ENCODE measurements at places on chromosomes 5 and 9. TPM values are rescaled to one million over a fixed set of nuclear protein-coding genes. Genes with fewer than 3 reads are reported as not detected.

GRCh38 chr9:5671711-5672353 is 42.9 kb downstream of the RIC1 start:
- peaks cover 17% of the 10 kb centered on the region for H3K4me1 ChIP-seq
- H3K27ac ChIP-seq, result no peak overlapping the region
- H3K27me3 ChIP-seq, result no peaks in the 10 kb centered on the region
- H3K4me3 ChIP-seq, result no peak overlapping the region

GRCh38 chr5:159836691-159837090 is 79.6 kb upstream of the ADRA1B start:
- no peaks in the 10 kb centered on the region for H3K4me1 ChIP-seq
- DNase-seq, result no peak
- H3K27ac ChIP-seq, result no peak overlapping the region
- no peaks in the 10 kb centered on the region for H3K27me3 ChIP-seq

DNA sequence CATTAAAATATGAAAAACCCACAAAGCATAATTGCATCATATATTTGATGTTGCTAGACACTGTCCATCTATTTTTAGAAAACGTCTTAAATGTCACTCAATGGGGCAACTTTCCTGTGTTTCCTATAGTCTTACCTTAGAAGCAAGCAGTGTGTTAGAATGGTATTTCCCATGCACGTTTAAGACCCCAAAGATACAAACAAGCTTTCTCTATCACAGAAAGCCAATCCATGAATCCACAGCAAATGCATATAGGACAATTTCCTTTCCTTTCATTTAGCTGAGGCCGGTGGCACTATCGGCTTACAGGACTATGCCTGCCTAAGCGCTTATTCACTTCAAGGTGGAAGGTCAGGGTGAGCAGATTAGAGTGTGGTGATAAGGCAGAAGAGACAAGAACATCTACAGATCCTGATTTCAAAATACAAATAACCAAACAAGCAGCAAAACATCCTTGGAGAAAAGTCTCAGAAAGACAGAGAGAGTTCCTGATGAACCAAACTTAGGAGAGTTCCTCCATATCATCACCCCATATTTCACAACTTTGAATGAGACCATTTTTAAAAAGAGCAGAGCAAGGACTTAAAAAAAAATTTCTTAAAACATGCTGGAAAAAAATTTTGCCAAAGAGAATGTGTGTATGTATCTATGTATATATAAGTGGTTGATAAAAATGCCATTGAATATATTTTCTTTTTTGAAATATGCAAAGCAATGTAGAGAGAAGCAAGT is 57.2 kb downstream of the MEF2C start:
- H3K4me3 ChIP-seq, result no peak overlapping the region
- peaks cover 5% of the 10 kb centered on the region for H3K4me1 ChIP-seq
- DNase-seq, result no peak

DNA sequence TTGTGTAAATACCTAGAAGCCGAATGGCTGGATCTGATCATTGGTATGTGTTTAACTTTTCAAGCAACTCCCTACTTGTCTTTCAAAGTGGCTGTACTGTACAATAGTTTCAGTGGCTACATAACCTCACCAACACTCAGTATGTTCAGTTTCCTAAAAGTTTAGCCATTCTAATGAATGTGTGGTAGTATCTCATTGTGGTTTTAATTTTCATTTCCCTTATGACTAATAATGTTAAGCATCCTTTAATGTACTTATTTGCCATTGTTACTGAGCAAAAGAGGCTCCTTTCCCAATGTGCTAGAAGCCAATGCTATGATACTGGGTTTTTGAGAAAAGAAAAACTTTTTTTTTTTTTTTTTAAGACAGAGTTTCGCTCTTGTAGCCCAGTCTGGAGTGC is 27.8 kb upstream of the ALDOB start:
- H3K27ac ChIP-seq, result no peak overlapping the region
- peaks cover 7% of the 10 kb centered on the region for H3K27me3 ChIP-seq
- H3K36me3 ChIP-seq, result no peaks in the 10 kb centered on the region
- H3K4me3 ChIP-seq, result no peak overlapping the region
- no peak for DNase-seq

DNA sequence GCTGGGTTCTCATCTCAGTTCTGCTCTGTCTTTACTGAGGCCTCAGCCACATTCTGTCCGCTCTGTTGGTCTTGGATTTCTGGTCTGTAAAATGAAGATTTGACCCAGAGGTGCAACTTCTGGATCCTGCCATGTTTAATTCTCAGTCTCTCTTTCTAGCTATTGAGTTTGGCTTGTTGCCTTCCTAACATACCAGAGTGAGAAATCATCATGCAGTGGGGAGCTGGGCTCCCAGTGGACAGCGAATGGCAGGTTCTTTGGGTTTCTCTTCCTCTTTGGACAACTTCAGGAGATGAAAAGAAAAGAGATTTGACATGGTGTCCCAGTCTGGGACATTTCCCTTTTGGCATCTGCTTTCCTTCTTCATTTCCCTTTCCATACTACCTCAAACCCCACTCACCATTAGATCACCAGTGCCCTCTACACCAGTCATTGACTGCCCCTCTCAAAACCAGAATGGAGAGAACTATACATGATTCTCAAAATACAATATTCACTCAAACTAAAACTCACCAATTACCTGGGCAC is 334.7 kb downstream of the ACTL7B start:
- H3K36me3 ChIP-seq, result no peaks in the 10 kb centered on the region
- no peaks in the 10 kb centered on the region for H3K4me1 ChIP-seq
- no peaks in the 10 kb centered on the region for H3K27me3 ChIP-seq
- H3K27ac ChIP-seq, result no peak overlapping the region
- H3K4me3 ChIP-seq, result no peak overlapping the region
- no peak for DNase-seq

DNA sequence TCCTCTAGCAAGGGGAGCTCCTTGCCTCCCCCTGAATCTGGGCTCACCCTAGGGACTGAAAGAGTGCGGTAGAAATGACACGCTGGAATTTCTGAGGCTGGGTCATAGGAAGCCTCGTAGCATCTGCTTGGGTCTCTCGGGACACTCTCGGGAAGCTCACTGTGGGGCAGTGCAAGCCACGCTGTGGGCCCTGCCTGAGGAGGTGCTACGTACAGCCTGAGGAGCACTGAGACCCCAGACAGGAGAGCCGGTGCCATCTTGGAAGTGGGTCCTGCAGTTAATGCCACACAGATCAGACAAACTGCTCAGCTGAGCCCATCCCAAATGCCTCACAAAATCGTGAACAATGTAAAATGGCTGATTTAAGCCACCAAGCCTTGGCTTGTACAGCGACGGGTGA is 1.8 kb downstream of the MRPL36 start:
- no peaks in the 10 kb centered on the region for H3K27me3 ChIP-seq
- no peak for DNase-seq
- H3K4me1 ChIP-seq, result peaks cover 58% of the 10 kb centered on the region
- peaks cover 33% of the 10 kb centered on the region for H3K36me3 ChIP-seq
- no peak overlapping the region for H3K27ac ChIP-seq
- H3K4me3 ChIP-seq, result no peak overlapping the region

DNA sequence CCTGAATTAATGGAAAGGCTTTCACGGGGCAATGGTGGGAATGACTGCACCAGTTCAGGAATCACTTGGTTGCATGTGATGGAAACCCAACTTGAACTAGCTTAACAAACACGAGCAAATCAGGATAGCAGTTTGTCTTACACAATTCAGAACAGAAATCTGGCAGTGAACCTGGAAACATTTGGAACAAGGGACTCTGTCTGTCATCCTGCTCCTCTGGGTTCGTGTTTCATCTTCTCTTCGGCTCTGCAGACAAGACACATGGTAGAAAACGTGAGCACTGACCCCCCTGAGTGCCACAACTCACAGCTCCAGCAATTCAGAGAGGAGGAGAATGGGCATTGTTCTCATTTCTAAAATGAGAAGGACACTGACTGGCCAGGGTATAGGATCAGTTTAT is 218.1 kb upstream of the NREP start:
- no peaks in the 10 kb centered on the region for H3K4me1 ChIP-seq
- no peak overlapping the region for H3K27ac ChIP-seq
- H3K27me3 ChIP-seq, result no peaks in the 10 kb centered on the region
- DNase-seq, result no peak
- no peaks in the 10 kb centered on the region for H3K36me3 ChIP-seq

The ADGRD2 gene
- total RNA-seq, result not detected

The FAM200C gene
- not detected for total RNA-seq

The EIF4E1B gene
- not detected for total RNA-seq

The CENPH gene
- 4.0 TPM for total RNA-seq

The ANKRD34B gene
- total RNA-seq, result not detected

The SLC1A1 gene
- 0.14 TPM for total RNA-seq

Data from CD4-positive, alpha-beta T cell (primary cell).